Foreskin keratinocyte (primary cell): ENCODE measurements at places on chromosomes 7 and 10. TPM values are rescaled to one million over a fixed set of nuclear protein-coding genes. Genes with fewer than 3 reads are reported as not detected.

DNA sequence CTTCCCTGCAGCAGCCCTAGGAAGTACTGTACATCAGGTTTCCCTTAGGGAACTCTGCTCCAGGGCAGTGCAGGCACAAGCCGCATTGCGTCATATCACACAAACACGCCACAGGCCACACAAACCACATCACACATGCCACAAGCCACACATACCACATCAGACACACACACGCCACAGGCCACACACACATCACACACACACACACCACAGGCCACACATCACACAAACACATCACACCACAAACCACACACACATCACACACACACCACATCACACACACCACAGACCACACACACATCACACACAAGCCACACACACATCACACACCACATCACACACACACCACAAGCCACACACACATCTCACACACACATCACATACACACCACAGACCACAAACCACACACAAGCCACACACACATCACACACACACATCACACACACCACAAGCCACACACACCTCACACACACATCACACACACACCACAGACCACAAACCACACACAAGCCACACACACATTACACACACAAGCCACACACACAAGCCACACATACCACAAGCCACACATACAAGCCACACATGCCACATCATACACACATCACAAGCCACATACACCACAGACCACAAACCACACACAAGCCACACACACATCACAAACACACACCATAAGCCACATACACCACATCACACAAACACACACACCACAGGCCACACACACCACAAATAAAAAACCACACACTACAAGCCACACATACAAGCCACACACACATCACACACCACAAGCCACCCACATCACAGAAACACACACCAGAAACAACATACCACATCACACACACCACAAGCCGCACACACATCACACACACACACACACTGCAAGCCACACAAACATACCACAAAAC, 53.4 kb downstream of the TMEM209 start:
- DNase-seq = no peak

DNA sequence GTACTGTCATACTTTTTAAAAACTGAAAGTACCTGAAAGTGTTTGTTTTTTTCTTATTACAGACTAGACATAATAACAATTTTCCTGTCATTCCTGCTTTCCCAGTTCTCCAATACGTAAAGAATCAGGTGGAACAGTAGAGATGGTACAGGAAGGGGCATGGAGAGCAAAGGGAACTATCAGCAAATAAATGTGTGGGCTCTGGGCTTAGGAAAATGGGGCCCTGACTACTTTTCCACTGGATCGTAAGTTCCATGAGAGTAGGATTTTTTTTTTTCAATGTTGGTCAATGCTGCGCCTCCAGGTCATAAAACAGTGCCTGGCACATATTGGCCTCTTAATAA, 15.2 kb upstream of the FAS start:
- no peak for DNase-seq

DNA sequence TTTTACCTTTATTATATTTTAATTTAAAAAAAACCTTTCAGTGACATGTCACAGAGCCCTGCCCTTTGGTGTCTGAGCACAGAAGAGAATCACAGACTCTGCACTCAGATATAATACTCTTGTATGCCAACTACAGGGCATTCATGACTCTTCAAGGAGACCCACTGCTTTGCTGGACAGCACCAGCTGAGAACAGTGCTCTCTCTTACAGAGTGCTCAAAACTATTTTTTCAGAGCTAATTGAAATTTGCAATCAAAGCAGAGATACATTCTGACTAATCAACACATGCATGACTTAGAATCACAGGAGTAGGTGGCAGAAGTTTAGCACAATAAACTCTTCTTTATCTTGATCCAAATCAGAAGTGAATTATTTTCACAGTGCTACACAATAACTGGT, 99.1 kb downstream of the OSBPL3 start:
- DNase-seq = no peak

DNA sequence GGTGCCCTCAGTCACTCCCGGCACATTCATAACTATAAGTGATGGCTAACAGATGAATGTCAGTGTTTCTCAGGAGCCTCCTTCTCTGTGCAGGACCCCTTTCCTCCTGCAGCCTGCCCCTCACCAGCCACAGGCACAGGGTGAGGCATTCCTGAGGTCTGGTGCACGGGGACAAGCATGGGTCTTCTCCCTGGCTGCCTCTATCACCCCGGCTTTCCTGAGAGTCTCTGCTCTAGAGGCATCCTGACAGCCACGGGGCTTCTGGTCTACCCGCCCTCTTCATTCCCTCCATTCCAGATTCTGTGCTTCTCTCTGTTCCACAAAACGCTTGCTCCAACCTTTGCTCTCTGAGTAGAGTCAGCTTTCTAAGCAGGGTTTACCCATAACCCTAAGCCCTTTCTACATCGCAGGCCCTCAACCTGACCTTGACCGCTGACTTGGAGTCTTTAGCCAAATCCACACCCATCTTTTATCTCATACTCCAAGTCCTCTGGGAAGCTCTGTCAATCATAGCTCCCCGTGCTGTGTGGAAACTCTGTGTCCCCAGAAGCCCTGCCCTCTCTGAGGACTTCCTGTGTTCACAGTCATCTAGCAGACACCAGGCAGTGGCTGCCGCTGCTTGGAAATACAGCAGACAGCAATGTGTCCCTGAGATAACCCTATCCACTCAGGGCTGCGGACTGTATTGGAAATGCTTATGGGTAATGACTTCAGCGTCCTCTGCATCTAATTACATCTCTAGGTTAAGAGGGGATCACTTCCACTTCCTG, 159.0 kb downstream of the SFMBT2 start:
- DNase-seq = no peak

- DNase-seq = no peak
Observed at GRCh38 chr10:92493362-92493761, 80.5 kb downstream of the IDE start.

GRCh38 chr10:73388228-73388627, 25.6 kb downstream of the ANXA7 start:
- no peak for DNase-seq

GRCh38 chr7:151387161-151388006, 22.5 kb downstream of the WDR86 start:
- DNase-seq = no peak

DNA sequence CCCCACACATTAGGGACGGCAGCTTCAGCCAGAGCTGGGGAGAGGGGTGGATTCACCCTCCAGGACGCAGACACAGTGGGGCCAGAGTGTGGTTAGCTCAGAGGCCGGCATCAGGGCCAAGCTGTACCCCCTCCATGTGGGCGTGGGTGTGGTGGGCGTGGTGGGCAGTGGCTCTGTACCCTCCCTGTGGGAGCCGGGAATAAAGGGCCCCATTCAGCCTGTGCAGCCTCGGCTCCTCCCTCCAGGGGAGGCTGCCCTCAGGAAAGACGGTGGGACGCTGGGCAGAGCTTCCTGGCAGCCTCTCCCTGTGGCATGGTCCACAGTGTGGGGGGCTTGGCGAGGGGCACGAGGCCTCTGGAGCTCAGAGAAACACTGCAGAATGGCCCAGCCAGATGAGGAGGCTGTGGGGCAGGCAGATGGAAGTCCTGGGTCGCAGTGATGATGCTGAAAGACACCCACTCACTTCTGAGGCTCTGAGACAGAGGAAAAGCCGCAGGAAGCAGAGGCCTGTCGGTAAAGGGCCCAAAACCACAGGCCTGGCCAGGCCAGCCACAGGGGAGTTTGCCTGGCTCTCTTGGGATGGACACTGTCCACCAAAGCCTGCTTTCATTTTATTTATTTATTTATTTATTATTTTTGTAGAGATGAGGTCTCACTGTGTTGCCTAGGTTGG, 108.0 kb downstream of the SH3PXD2A start:
- DNase-seq = no peak

DNA sequence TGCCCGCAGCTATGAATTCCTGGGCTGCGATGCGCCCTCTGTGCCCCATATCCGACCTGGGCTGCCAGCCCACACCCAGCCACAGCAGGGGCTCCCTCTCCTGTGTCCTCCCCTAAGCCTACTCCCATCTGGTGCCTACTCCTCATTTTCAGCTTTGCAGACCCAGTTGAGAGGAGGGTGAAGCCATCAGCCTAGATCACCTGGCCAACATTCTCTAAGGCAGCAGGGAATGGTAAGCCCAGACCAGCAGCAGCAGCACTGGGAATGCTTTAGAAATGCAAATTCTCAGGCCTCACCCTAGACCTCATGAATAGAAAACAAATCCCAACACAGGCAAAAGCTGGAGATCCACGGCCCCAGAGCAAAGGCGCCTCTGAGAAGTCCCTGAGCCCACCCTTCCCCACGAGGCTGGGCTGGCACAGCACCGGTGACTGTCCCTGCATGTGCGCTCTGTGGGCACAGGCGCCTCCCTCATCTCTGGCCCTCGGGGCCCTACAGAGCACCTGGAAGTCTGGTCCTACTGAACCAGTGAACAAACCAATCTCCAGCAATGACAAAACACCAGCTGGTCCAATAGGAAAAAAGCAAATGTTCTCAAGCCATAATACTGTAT, 161.4 kb downstream of the GFRA1 start:
- DNase-seq = no peak

GRCh38 chr10:89481662-89482061, 53.7 kb downstream of the SLC16A12 start:
- DNase-seq = peak; percentile 65

DNA sequence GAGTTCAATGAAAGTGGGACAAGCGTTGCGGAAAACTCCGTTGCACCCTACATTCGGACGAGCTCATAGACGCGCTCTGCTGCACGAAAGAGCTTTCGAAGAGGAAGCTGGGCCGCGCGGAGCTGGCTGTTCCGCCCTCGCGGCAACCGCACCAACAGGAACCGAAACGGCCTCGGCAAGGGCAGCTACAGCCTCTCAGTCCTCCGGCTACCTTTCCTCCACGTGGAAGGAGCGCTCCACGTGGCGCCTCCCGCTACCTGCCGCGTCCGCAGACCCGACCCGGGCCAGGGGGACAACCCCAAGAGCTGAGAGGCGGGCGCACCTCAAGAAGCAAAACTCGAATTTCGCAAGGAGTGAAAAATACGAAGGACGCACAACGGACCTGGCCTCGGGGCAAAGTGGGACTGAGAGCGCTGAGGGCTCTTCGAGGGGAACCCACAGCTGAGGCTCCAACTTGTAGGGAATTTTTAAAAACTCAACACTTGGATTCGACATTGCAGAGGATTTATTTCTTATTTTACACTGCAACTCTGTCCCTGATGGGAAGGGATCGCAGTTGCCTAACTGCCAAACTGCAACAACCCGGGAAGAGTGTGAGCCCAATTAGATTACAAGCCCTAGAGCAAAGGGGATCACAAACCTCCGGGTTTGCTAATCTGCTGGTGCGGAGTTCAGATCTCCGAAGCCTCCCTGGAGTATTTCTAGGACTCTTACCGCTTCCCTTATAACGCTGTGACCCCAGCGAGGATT, 1.4 kb downstream of the HPSE2 start:
- no peak for DNase-seq

- peak; percentile 42 for DNase-seq
Observed at GRCh38 chr7:121505021-121505420, 108.9 kb upstream of the FAM3C start.

DNA sequence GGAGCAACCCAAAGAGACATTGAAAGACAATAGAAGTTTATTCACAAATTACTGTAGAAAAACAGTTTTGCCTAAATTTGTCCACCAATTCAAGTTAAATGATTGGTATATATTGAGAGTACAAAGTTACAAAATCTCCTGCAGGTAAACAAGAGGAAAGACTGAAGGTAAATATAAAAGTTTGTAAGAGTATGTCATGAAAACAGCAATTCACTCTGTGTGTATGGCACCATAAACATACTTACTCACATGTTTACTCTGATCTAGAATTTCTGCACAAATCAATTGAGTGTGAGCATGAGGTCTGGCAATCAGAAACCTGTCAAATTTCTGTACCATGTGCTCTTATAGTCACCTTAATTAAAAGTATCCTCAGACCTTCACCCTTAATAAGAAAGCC, 800.9 kb upstream of the MBL2 start:
- DNase-seq = no peak

GRCh38 chr10:1486841-1487687, 250.3 kb downstream of the ADARB2 start:
- no peak for DNase-seq

- no peak for DNase-seq
Observed at GRCh38 chr7:20696803-20697333, 81.4 kb downstream of the ABCB5 start.

- no peak for DNase-seq
Observed at GRCh38 chr10:132528064-132528691, 9.4 kb upstream of the INPP5A start.

- DNase-seq = peak; percentile 26
Observed at GRCh38 chr7:5234852-5235831, 45.1 kb downstream of the WIPI2 start.

DNA sequence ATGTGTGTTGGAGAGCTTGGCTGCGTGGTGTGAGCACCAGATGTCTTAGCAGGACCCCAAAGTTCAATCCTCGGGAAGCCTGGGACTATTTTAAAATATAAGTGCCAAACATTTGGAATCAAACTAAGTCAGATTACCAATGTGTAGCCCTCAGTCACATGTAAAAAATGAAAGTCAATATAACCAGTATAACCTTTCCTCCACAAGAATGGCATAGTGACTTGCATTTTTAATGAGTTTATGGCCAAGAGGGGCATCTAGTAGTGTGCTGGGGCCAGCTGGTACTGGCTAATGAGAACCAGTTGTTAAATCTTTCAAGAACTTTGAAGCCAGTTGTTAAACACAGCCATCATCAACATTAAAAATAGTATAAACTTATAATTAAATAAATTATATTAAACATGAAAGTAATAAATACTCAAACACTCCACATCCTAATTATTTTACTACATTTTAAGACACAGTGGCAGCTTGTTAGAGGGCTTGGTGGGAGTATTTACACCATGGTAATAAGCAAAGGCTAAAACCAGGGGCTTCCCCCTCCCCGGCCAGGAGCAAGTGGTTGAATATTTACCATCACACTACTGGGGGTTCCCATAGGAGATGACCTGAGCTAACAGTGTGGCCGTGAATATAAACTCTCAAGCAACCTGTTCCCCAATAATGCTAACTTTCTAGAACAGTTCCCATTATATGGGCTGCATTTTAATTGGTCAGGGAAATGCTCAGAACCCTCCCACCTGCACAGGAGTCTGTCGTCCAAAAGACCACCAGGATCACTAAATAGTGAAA, 7.9 kb upstream of the FAM170B start:
- DNase-seq = no peak

GRCh38 chr10:12334186-12334530, 15.2 kb upstream of the CAMK1D start:
- DNase-seq = no peak

GRCh38 chr7:134900166-134900982, 85.9 kb upstream of the AGBL3 start:
- DNase-seq = no peak

ZNF425 gene
- total RNA-seq = 1.7 and 3.0 TPM in 2 replicates

UPK3BL1 gene
- 10.6 and 21.7 TPM in 2 replicates for total RNA-seq

CNPY1 gene
- not detected in 2 replicates for total RNA-seq

FAM25C gene
- 0.92 TPM in 1 of 2 replicates, not detected in the other for total RNA-seq

TRIM8 gene
- total RNA-seq = 57.9 and 65.4 TPM in 2 replicates

CPA5 gene
- 0.17 and 0.25 TPM in 2 replicates for total RNA-seq

OR2A12 gene
- total RNA-seq = not detected in 2 replicates

WAC gene
- 72.8 and 73.4 TPM in 2 replicates for total RNA-seq

NT5C3A gene
- 25.4 and 26.7 TPM in 2 replicates for total RNA-seq

NKX1-2 gene
- total RNA-seq = 4.5 and 5.5 TPM in 2 replicates

PRSS37 gene
- total RNA-seq = not detected in 2 replicates
